Fibroblast of villous mesenchyme (primary cell): ENCODE measurements at places on chromosomes 16 and 17.
A peak's percentile ranks its signal among the peaks of the same experiment; 100 is the strongest.

DNA sequence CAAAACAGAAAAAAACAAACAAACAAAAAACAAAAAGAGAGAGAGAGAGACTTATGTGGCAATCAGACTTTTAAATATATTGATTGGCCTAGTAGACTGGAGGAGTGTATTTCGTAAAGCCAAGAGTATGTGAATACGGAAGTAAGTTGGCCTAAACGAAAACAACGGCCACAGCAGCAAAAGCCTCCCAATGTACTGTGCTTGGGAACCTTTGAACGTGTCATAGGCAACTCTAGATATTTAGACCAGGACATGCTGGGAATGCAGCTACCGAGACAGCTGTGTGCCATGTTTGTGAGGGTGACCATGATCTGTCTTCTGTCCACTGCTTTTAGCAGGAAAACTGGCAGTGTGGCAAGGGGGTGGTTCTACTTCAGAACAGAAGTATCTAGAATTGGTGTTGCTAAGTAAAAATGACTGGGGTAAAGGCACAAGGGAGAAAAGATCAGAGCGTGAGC lies 7.4 kb downstream of the MAF start:
- DNase-seq = peak; percentile 29

GRCh38 chr17:74424117-74424516 lies 7.8 kb upstream of the GPRC5C start:
- no peak for DNase-seq

DNA sequence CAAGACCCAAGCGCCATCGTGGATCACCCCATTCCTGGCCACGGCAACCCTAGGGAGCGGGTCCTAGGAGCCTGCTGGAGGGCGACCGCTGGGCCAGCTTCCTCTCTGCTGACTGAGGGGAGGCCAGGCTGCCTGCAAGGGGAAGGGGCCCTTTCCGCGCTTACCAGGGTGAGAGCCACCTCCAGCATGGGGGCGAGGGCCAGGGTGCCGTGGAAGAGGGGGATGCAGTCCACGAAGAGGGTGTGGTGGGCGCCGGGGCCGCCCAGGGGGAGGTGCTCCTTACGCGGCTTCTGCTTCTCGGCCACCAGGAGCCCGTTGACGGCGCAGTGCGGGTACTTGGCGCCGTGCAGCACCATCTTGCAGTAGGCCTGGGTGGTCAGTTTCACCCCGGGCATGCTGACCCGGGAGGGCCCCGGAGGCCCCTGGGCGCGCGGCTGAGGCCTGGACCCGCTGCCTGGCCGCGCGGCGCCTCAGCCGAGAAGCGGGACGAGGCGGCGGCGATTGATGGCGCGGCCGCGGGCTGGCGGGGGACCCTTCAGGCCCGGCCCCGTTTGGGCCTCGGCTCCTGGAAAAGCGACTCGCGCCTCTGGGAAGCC lies 345 bp downstream of the EMC8 start:
- peak; percentile 35 for DNase-seq

DNA sequence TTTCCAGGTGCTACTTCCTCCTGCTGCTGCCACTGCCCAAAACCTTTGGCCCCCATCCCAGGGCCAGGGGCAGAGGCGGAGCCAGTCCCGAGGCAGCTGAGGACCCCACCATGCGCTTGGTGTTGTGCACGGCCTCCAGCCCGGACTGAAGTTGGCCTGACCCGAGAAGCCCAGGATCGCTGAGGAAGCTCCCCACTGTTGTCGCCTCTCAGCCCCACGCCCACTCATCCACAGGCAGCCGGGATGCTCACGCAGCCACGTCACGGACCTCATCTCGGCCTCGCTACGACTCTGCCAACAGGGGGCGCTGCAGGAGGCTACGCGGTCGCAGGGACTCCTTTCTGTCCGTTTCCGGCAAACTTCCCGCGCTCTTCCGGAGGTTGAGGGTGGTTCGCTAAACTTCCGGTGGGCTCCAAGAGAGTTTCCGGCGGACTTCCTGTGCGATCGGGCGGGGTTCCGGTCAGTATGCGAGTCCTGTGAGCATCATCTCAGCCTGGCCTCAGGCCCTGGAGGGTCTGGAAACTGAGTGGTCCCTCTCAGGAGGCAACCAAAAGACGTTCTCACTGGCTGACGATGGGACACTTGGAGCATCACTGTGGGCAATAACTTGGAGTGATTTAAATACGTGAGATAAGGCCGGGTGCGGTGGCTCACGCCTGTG lies 12.4 kb downstream of the ZG16B start:
- DNase-seq = peak; percentile 69

- DNase-seq = no peak
Measured at GRCh38 chr17:80339731-80340456, 75.1 kb upstream of the ENDOV start.

DNA sequence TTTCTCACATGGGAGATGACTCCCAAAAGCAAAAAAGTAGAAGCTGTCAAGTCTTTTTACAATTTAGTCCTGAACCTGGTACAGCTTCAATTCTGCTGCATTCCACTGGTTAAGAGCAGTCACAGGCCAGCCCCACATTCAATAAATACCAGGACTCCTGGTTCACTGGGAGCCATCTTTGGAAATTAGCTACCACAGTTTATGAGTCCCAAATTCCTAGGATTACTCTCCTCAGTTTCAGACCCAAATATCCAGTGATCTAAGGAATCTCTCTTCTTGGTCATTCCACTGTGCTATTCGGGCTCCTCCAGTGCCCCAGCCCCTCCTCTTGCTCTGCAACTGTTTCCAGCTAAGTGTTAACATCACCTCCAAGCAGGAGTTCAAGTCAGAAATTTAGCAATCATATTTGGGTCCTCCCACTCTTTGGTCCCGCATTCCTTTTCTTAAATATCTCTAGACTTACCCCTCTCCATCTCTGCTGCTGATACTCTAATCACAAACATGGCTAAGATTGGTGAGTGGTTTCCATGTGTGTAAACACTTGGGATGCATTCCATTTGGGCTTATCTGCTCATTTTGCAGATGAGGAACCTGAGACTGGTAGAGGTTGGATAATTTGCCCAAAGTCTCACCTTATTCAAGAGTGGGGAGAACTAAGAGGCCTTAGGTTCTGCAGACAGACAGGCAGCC lies 9.6 kb upstream of the WIPF2 start:
- DNase-seq = peak; percentile 48

- no peak for DNase-seq
Measured at GRCh38 chr17:48251950-48252349, 144.4 kb downstream of the SNX11 start.

DNA sequence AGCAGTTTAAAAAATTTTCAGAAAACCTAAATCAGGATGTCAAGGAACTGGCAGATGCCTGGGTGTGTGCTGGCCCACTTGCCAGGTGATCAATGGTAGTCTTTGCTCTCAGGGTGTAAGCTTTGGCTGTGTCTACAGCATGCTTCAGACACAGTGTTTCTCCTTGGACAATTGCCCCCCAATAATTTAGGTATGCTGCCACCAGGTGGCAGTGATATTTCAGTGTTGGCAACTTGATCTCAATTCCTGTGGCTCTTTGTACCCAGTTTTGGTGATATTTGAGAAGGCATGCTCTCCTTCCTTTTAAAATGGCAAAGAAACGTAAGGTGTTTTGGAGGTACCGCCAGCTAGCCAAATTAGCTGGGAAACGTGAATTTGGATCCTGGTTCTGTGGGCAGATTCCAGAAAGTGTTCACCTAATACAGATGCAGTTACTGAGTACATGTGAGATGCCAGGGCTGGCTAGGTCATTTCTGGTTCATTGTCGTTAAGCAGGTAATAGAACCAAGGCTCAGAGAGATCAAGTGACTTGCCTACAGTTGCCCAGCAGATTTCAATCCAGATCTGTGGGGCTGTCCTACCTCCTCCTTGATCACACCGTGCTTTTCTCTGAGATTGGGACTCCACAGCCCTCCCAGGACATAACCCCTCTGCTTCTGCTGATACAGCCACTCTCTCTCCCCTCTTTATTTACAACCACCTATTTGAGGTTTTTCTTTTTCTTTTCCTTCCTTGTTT lies 155.6 kb upstream of the PLCG2 start:
- peak; percentile 59 for DNase-seq

- DNase-seq = peak; percentile 32
Measured at GRCh38 chr17:39950871-39951348, 11.9 kb upstream of the GSDMA start.

- no peak for DNase-seq
Measured at GRCh38 chr16:82083710-82084353, 48.8 kb downstream of the HSD17B2 start.

DNA sequence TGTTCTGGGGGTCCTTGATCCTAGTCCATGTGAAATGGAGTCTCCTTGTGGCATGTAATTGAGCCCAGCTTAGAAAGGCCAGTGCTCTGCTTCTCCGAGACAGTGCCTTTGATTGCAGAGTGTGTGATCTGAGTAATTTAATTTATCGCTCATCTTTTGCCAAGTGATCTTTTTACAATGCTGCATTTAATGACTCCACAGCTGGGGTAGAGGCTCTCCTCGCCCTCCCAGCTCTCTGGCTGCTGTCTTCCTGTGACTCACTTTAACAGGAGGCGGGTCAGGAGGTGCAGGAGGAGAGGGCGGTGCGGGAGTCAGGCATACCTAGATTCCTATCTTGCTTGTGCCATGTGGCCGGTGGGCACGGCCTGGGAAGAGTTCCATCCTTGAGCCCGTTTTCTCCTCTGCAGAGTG lies 113.4 kb upstream of the FOXF1 start:
- DNase-seq = peak; percentile 98

DNA sequence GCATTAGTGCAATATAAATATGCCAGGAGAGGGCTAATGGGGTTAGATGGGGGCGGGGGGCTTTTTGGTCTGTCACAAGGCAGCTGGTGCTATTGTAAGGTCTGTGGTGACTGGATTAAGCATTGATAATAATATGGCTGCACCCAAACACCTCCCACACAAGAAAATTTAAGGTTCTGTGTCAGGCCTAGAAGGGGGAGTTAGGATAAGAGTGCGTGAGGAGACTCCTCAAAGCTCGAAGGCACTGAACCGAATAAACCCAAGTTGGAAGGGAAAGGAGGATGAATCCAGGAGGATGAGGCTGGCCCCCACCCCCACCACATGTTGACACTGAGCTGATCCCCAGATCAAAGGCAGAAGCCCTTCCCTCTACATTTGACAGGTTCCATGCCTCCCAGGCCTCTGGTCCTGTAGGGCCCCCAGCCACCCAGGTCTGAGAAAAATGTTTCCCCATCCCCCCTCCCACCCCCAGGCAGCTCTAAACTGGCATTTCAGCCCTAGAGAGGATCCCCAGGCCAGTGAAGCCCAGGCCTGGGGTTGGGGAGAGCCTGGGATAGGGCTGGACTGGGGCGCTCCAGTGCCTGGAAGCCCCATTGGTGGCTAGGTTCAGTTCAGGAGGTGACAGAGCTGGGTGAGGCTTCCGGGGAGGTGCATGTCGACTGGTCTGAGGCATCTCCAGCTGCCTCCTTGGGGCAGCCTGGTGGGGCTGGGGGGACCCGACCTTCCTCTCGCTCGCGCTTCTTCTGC lies 1.7 kb downstream of the HOXB1 start:
- no peak for DNase-seq

DNA sequence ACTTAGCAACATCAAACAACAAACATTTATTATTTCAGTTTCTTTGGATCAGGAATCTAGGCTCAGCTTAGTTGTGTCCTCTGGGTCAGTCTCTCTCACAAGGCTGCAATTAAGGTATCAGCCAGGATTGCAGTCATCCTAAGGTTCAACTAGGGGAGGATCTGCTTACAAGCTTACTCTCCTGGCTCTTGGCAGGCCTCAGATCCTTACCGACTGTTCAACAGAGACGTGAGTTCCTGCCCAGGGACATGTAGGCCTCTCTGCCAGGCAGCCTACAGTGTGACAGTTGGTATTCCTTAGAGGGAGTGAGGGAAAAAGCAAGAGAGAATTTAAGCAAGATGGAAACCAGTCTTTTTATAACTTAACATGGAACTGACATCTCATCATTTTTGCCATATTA lies 294.0 kb downstream of the ZFHX3 start:
- DNase-seq = no peak

GRCh38 chr17:34511931-34512330 lies 67.5 kb upstream of the TMEM132E start:
- no peak for DNase-seq

DNA sequence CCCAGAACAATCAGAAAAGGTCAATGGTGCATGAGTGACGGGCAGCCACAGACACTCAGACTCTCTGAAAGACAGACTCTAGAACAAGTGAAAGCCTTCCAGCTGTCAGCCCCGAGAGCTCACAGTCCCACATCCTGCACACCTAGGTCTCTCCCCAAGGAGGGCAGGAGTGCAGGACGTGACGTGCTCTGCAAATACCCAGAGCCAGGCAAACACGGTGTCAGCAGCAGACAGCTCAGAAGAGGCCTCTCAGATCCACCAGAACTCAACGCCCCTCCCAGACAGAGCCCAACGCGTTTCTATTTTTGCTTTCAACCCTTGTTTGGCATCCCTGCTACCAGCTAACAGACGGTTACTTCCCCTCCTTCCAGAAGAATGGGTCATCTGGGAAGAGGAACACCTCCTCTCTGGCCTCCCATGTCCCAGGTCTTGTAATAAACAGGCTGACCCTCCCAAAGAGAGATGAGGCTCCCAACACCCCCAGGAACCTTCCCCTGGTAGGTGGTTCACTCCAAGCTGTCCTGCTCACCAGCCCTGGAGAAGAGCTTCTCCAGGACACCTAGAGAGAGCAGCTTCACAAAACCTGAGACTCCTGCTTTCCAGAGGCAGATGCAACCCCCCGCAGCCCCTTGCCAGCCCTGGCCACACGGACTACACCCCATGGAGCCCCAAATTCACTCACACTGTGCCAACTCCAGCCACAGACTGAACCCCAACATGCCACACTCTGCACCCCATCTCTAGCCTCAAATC lies 7.6 kb downstream of the PITPNM3 start:
- DNase-seq = no peak

DNA sequence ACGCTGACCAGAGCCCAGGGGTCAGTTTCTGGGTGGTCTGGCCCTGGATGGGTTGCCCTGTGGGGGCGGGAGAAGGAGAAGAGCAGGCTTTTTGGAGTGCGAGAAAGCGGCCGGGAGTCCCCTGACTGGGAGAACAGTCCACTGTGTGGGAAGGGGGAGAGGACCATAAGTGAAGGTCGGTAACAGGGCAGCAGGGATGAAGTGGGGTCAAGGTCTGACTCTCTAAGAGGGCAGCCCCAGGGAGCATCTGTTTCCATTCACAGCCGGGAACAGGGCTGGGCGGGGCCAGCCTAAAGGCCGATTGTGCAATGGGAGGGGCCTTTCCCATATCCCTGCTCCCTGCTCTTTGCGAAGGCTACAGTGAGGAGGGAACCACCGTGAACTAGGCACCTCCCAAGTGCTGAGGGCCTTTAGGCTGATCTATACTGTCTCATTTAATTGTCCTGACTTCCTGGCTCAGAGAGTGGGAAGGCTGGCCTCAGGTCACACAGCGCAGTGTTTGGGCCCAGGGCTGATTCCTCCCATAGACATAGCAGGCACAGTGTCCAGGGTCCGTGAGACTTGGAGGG lies 10.4 kb upstream of the WFDC1 start:
- peak; percentile 85 for DNase-seq

DNA sequence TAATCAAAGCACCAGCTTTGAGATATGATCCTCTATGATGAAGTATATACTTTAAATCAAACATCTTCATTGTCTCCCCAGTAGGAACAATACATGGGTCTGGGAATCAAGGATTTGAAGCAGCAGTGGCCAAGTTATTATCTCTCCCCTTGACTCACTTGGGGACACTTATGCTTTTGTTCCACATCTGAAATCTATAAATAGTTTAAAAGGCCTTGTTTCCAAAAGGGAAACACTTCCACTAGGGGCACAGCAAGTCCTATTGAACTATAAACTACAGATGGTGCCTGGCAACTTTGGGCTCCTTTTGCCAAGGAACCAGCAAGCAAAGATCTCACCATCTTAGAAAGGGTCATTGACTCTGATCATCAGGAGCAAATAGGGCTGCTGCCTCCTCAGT lies 16.0 kb upstream of the CEP112 start:
- no peak for DNase-seq

GRCh38 chr17:76789235-76789788 lies 51.4 kb downstream of the MFSD11 start:
- peak; percentile 31 for DNase-seq

- peak; percentile 72 for DNase-seq
Measured at GRCh38 chr17:34177642-34178041, 77.4 kb upstream of the CCL2 start.
